ENCODE measurements at places on chromosomes 6 and 20.

- DNase-seq, result no peak
These were observed 34.1 kb upstream of the ID1 start for GRCh38 chr20:31570735-31571617.

GRCh38 chr6:111503660-111504059 is 20.6 kb upstream of the REV3L start:
- DNase-seq, result no peak

- DNase-seq, result no peak
These were observed 17.2 kb downstream of the TMEM200A start for GRCh38 chr6:130382872-130383490.

DNA sequence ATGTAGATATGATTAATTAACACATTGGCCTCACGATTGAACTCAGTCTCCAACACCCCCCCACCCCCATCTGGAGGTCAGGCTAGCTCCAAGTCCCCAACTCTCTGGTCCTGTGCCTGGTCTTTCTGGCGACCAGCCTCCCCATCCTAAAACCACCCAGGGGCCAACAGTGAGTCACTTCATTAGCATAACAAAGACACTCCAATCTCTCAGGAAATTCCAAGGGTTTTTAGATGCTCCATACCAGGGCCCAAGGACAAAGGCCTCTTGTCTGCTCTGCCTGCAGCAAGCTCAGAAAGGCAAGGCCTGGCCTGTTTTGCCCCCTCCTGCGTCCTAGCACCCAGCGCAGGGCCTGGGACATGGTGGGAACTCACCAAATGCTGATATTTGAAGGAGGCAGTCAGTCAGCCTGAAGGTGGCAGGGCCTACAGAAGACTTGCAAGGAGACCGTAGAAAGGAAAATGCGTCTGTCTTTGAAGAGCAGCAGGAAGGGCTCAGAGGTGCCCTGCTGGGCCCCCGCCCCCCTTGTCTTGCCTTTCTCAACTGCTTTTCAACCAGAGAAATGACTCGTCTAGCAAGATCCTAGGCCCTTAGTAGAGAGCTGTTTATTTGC is 184.7 kb downstream of the CDH4 start:
- DNase-seq, result no peak

DNA sequence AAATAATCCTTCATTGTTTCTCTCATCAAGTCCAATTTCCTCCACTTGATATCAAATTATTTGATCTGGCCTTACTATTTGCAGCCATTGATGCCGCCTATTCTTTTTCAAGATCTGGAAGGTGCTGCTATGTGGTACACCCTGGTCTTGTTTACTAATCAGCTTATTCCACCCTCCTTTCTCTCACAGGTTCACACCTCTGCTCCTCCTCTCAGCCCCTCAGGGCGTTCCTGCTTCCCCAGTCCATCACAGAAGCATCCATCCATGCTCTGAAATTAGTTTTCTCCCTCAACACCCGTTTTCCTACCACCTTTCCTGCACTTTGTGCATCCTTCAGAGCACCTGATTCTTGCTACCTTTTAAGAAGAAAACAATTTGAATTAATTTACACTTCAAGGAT is 183.6 kb downstream of the EPHA7 start:
- no peak for DNase-seq

DNA sequence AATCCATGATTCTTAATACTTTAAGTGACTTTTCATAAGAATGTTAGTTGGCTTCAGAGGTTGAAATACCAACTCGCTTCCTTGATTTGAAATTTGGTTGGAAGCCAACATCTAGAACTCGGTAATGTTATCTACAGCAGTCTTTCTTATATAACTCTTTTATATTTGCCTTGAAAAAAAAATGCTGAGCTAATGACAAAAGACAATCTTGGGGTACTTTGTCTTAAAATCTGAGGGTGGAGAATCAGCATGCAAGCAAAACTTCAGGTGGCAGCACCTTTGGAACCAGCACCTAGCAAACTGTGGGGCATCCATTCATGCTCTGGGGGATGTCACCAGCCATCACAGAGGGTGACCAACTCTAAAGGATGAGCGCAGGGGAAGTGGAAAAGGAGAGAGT is 76.3 kb downstream of the PDE10A start:
- no peak for DNase-seq

DNA sequence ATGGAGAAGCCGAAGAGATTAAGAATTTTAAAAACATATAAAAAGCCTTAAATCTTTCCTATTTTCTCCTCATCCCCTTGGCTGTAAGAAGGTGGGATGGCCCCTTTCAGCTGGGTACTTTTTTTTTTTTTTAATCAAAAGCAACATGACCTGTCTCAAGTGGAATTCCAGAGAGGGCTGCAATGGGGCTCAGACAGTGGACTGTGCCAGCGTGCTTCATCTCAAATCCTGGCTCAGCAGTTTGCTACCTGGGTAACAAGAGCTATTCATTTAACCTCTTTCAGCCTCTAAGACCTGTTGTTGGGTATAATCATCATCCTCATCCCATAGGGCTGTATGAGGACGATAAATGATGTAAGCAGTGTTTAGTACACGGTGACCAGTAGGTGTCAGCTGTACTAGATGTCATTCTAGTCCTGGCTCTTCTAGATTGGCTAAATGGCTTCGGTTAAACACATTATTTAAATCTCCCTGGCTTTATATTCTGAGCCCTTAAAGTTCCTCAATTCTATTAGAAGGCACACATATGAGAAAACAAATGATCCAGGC is 6.9 kb upstream of the PPP1R3G start:
- DNase-seq, result no peak

- no peak for DNase-seq
These were observed 419.4 kb upstream of the JARID2 start for GRCh38 chr6:14826456-14826855.

- DNase-seq, result no peak
These were observed 109.4 kb upstream of the CCN2 start for GRCh38 chr6:132060591-132060990.

- no peak for DNase-seq
These were observed 24.9 kb upstream of the SLC2A12 start for GRCh38 chr6:134077301-134077700.

DNA sequence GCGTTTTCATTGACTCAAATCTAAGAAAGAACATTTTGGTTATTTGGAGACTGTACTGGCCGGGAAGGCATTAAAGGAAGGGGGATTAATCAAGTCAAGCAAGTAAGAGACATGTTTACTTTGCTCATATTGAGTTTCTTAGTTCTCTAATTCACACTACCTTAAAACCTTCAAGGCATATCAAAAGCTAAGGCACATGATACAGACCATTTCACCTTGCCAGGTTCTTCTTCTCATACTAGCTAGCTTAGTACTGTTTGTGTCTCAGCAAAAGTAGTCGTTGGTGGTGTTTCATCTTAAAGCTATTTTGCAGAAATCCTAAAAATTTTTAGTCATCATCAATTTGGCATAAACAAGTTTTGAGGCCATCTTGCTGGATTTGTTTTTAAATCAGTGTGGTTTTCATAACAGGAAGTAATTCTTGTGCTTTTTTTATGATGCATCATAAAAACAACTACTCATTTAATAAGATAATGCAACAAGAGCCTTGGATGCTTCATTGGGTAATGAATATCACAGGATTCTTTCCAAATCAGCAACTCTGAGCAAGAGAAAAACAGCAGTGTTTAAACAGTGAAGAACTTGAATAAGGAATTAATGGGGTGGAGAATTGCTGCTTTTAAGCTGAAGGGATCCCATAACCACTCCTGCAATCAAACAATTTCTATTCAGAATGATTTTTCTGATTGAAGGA is 425.3 kb downstream of the EPM2A start:
- no peak for DNase-seq

GRCh38 chr20:53001498-53002301 is 29.5 kb downstream of the TSHZ2 start:
- DNase-seq, result no peak
